ENCODE measurements at places on chromosomes 2 and 18.

DNA sequence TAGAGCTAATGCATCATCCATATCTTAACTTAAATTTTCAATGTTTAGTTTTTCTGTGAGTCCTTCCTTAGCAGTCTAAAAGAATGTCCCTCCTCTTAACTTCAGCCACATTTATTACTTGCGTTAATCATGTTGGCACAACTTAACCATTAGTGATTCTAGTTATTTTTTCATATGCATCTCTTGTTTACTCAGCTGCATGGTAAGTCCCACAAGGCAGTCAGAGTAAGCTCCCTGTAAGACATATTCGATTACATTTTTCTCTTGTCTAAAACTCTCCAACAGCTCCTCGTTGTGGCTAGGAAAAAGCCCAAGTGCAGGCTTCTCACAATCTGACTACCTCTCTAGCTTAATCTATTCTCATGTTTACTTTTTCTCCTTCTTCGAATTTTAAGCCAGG, 2045.3 kb upstream of the PIK3C3 start:
- no peak for DNase-seq

DNA sequence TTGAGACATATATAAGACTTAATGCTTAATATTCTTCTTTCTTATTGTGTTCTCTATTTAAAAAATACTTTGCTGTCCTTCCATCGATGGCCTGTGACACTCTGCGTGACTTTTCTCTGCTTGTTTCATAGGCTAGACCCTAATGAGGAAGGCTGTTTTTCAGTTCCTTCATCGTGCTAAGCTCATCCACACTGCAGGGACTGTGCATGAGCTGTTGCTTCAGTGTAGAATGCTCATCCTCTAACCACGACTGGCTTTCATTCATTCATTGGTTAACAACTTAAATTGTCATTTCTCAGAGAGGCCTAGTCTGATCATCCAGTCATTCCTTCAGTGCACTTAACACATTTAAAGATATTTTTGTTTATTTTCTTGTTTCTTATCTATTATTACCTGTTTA, 134.4 kb downstream of the CCDC85A start:
- DNase-seq: no peak

GRCh38 chr2:103605071-103605780, 843.4 kb downstream of the TMEM182 start:
- no peak for DNase-seq

GRCh38 chr2:20431772-20432171, 15.1 kb upstream of the RHOB start:
- DNase-seq: no peak

GRCh38 chr18:24380163-24380747, 17.4 kb downstream of the OSBPL1A start:
- DNase-seq: no peak

DNA sequence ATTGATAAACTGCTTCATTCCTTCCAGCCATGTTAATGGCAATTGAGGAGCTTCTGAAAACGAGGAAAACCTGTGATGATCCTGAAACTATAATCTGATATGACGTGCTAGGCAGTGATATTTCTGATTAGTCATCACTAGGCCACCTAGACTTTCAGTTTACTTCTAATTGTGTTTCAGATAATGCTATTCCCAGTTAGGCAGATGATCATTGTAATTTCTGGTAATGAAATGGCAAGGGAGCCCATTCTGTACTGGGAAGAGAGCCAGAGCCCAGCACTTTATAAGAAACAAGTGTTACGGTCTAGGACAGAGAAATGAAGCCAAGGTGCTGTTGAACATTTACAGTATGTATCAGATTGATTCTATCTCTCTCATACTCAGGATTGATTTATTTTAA, 106.2 kb downstream of the CPO start:
- no peak for DNase-seq

DNA sequence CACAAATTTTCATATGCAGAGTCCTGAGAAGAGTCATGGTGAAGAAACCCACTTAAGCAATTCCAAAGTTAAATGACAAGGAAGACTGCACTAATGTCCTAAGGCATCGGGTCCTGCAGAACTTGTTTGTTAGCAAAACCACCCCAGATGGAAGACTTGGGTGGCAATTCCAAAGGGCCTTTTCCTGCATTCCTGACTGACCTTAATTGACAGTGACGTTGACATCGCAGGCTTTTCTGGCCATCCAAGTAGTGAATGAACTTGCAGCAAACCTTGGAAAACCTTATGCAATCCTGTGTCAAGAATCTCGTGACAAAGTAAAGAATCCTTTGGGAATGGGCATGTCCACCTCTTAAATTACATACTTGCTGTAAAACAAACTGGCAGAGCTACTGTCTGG, 112.5 kb upstream of the SH3BP4 start:
- no peak for DNase-seq

- DNase-seq: no peak
Observed at GRCh38 chr2:63888490-63889402, 47.0 kb downstream of the UGP2 start.

DNA sequence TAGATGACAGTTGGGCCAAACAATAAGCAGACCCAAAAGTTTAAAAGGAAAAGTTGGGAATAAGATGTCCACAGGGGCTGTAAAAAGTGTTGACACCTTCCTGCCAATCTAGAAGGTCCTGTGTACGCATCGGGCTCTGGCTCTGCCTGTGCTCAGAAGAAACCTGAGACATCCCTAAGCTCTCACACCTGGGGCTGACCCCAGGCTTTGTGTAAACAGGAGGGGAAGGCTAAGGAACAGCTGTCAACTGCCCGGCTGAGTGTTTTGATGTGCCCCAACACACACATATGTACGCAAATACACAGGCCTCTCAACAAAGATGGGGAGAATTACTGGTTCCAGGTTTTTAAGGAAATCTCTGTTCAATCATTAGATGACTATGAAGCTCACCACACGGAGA, 59.5 kb downstream of the TMEM131 start:
- DNase-seq: no peak

DNA sequence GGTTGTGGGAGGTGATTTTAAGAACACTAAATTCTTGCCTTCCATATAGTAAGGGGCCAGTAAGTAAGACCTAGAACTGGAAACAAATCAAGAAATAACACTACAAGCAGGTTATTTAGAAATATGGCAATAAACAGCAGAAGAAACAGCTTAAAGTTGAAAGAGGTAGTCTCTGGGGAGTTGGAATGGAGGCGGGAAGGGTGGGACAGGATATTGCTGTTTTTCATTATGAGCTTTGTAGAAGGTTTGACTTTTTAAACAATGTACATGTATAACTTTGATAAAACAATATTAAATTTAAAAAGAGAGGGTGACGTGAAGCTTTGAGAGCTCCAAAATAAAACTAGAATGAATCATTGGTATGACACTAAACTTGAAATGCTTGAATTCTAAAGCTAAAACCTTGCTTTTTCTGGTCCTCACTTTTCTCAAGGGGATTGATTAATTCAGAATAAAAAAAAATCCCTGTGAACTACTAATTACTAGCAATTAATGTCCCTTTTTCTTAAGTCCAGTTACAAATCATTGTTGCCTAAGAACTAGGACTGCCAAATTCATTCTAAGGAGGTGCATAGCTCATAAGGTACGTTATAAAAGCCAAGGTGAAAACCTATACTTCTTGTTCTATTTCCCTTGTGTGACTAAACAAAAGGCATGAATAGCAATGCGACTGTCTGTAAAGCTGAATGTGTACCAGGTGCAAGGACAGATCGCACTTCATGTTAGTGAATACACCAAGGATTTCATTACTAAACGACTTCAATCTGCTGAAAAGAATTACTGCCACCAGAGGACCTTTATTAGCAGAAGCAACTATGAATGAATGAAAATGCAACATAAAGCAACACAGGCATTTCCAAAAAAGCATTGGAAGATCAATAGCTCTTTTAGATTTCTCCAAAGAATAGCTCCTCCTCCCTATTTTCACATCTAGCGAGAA, 177.5 kb downstream of the RBM43 start:
- DNase-seq: no peak

DNA sequence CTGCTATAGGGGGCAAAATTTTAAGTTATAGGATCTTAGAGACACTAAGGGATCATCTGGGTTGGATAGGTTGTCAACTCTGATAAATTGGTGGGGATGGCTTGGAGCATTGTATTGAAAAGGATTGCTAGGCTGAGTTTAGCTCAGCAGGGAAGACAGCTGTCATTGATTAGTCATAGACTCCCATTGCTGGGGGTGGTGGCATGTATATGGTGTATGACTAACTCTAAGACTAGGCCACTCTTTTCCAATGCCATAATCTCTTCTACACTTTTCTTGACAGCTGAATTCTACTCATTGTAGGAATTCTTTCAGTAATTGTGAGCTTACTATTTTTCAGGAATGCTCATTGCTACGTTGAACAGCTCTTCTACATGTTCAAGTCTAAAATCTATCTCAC, 81.3 kb upstream of the PELI1 start:
- DNase-seq: no peak

DNA sequence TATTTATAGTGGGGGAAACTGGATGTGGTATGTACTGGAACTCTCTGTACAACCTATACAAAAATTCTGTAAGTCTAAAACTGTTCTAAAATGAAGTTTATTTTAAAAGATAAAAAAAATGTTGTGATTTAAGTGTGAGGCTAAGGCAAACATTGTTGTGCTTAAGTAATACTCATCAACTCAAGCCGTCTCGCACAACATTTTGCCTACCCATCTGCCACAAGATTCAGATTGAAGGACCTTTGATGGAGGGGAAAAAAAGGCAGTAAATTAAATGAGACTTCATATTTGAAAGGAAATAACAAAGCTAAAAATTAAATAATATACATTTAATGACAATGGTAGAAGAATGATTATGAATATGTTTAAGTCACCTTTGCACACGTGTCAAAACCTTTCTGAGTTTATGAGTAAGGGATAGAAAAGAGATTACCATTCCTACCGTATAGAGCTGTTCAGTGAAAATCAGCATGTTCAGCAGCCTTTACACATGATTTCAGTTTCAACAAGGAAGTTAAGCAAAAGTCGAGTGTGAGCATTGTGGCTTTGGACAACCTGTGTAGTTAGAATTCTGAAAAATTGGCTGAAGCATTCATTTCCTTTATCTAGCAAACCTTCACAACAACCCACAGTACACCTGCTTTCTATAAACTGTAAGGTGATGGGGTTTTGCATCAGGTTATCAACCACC, 499.3 kb downstream of the IRS1 start:
- no peak for DNase-seq

- DNase-seq: no peak
Observed at GRCh38 chr18:22398464-22398863, 19.3 kb downstream of the CTAGE1 start.

DNA sequence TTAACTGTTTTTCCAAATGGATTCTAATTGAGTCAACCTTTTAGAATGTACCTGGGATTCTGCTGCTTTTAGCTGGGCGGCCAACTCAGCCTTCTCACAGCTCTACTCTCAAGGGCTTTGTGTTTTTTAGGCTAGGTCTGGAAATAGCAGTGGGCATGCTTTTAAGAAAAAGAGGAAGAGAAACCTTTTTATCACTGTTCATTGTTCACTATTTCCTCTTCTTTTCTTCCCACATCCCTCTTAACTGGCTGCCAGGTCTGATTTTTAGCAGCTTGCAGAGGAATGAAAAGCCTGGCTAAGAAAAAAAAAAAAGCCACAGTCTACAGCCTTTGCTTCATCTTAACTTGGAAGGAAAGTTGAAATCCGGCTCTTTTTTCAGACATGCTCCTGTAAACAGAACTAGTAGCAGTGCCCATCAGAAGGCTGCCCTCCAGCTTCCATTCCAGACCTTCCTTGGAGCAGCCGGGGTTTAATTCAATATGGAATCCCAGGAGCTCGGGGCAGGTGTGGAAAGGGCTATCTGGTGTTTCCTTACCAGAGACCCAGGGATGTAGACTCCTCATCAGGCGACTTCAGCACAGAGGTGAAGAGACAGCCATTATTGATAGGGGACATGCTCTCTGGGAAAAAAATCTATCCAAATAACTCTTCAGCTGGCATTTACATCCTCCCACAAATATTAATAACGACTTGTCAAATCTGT, 230.7 kb downstream of the MYO3B start:
- DNase-seq: peak; percentile 85

DNA sequence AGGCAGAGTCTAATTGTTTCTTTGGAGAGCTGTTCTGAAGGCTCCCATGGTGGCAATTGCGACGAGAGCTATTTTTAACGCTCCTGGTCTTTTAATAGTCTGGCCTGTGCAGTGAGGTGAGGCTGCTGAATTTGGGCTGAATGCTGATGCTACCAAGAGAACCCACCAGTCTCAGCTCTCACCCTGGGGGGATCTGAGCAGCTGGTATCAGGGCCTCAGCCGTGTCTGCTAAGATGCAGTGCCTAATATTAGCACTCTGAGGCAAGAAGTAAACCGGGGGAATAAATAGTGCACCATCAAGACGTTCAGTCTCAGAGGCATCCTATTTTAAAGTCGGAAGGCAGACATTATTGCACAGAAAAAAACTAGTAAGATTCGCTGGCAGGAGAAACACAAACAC, 214.8 kb upstream of the PID1 start:
- no peak for DNase-seq

DNA sequence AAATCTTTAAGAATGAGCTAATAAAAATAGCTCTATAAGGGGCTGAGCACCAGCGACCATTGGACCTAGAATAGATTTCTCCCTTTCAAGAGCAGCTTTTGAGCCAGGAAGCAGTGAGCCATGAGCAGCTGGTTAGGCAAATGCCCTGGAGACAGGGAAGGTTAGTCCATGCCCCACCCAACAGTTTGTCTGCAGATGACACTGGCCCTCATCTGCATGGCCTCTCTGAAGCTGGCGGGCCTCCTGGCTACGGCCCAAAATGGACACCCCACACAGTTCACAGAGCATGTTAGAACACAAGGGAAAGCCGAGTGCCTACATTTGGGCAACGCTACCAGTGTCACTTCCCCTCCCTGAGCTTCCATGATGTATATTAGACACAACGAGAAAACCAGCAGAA, 201.1 kb downstream of the MGAT5 start:
- DNase-seq: no peak

DNA sequence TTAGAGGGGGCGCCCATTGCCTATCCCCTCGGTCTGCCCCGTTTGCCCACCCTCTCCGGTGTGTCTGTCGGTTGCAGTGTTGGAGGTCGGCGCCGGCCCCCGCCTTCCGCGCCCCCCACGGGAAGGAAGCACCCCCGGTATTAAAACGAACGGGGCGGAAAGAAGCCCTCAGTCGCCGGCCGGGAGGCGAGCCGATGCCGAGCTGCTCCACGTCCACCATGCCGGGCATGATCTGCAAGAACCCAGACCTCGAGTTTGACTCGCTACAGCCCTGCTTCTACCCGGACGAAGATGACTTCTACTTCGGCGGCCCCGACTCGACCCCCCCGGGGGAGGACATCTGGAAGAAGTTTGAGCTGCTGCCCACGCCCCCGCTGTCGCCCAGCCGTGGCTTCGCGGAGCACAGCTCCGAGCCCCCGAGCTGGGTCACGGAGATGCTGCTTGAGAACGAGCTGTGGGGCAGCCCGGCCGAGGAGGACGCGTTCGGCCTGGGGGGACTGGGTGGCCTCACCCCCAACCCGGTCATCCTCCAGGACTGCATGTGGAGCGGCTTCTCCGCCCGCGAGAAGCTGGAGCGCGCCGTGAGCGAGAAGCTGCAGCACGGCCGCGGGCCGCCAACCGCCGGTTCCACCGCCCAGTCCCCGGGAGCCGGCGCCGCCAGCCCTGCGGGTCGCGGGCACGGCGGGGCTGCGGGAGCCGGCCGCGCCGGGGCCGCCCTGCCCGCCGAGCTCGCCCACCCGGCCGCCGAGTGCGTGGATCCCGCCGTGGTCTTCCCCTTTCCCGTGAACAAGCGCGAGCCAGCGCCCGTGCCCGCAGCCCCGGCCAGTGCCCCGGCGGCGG, 1.7 kb downstream of the MYCN start:
- DNase-seq: no peak
